ENCODE measurements at places on chromosomes 6 and 20.

DNA sequence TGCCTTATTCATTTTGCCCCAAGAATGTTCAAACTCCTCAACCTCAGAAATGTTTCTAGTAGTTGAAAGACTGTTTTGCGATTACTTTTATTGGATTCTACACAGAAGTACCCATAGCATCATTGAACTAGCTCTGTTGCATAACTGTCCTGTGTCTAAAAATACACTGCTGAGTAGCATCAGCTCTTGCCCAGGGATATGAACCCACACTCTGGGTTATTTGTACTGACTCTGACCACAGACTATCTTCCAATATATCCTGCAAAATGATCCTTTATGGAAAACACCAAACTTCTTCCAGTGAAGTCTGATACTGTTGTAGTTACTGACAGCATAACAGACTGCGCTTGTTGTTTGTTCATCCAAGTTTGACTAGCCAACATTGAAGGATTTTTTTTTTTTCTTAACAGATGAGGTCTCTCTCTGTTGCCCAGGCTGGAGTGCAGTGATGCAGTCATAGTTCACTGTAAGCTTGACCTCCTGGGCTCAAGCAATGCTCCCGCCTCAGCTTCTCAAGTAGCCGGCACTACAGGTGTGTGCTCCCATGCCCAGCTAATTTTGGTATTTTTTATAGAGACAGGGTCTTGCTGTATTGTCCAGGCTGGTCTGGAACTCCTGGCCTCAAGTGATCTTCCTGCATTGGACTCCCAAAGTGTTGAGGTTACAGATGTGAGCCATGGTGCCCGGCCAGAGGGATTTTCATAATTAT is 49.9 kb downstream of the TULP4 start:
- no peak for DNase-seq

- no peak for DNase-seq
These were observed 375.0 kb downstream of the CDC5L start for GRCh38 chr6:44762496-44762895.

DNA sequence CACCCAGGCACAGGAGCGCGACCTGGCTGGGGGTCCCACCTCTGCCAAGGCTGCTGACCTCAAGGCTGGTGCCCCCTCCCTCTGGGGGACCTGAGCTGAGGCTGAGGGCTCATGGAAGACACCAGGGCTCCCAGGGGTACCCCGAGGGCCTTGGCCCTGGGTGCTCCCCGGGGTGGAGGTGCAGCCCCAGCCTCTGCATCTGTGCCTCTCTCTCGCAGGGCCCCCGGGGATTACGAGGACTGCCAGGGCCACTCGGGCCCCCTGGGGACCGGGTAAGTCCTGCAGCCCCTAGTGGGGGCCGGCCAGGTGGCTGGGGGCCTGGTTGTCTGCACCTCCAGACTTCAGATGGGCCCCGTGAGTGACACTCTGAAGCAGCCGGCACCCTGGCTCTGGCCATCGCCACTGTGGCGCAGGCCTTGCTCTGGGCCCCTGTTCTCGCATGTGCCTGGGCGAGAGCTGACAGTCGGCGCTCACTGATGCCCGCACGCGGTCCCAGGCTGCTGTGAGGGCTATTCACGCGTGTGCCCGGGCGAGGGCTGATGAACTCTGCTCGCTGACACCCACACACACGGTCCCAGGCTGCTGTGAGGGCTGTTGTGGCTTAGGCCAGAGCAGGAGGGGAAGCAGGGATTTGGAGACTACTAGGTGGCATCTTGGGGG is 9.3 kb downstream of the COL9A3 start:
- DNase-seq, result no peak

DNA sequence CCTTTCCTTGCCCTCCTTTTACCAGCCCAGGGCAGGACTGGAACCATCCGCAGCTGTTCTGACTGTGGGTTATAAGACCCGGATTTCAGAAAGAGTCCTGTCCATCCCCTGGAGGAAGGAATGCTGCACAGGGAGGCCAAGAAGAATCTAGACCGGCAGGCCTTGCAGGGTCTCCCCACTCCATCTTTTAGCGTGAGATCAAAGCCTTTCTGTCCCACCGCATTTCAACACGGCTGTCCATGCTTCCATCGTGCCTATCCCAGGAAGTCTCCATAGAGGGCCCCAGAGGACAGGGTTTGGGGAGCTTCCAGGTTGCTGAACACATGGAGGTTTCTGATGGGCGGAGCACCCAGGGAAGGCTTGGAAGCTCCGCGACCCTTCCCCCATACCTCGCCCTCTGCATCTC is 79.3 kb upstream of the AGPAT4 start:
- DNase-seq, result no peak

GRCh38 chr6:42507901-42508300 is 55.9 kb upstream of the UBR2 start:
- no peak for DNase-seq

GRCh38 chr20:14385176-14385740 is 47.8 kb upstream of the FLRT3 start:
- no peak for DNase-seq

- DNase-seq, result no peak
These were observed 53.6 kb upstream of the TRERF1 start for GRCh38 chr6:42505385-42505718.

- DNase-seq, result no peak
These were observed 41.4 kb downstream of the INSM1 start for GRCh38 chr20:20409331-20409730.

DNA sequence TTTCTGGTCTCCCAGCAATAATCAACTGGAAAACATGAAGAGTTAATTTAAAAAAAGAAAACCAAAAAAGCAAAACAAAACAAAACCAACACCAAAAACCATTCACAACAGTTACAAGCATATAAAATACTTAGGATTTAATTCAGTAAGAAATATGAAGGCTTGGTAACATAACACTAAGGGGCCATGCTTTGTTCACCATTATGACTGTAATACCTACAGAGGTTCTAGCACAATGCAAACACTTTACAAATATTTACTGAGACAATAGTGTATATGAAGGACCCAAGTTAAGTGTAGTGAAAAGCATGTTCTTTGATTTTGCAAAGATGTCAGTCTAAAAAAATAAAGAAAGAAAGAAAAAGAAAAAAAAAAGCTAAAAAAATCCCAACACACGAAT is 109.8 kb upstream of the EMILIN3 start:
- DNase-seq, result no peak

- peak; percentile 0 for DNase-seq
These were observed 41.3 kb downstream of the GABRR2 start for GRCh38 chr6:89273816-89274215.

DNA sequence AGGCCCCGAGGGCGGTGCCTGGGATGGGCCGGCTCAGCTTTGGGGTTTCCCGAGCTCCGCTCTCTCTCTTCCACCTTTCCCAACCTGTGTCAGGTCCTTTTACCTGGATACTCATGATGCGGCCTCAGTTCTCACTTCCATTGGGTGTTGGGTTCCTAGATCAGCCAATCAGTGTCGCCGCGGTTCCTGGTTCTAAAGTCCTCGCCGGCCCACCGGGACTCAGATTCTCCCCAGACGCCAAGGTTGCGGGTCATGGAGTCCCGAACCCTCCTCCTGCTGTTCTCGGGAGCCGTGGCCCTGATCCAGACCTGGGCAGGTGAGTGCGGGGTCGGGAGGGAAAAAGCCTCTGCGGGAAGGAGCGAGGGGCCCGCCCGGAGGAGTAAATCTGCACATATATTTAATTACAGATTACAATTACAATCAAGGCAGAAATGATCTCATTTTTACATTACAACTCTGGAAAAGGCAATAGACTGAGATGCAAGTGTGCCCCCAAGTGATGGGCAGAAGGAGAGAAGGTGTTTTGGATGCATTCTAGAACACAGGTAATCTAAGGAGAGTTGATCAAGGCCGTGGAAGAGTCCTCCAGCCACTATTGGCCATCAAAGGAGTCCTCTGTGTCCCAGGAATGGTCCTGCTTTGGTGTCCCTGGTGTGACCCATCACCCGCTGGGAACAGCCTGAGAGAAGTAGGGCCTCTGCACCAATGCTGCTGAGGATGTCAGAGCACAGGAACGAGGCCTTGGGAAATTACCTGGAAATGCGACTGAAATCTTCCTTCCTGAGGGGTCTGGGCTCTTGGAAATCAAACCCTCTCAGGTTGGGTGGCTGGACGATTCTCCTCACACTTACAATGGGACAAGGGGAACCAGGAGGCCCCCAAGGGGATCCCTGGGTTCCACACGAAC is 34.7 kb upstream of the MICB start:
- DNase-seq, result peak; percentile 96

- no peak for DNase-seq
These were observed 39.7 kb downstream of the SUN5 start for GRCh38 chr20:32964575-32964974.

DNA sequence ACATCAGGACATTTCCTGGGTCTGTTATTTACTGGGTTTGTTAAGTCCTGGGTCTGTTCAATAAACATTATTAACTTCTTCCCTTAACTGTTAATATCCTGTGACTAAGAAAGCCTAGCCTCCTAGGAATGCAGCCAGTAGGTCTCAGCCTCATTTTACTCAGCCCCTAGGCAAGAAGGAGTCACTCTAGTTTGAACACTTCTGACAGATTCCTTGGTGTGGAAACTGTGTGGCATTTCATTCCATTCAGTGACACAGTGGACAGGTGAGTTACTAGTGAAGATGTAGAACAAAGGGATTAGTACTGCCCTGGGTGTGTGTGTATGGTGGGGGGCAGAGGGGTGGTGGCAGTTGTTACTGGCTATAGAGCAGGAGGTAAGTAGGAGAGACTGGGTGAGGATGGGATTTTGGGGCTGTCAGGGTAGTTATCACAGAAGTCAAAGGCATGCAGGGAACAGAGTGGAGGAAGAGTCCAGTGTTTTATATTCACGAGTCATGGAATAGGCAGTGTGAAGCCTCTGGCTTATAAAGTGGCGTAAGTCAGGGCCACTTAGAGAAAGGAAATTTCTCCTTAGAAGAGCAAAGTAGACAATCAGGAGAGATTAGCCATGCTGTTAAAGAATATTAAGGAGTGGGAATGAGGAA is 28.4 kb downstream of the RNF182 start:
- no peak for DNase-seq

DNA sequence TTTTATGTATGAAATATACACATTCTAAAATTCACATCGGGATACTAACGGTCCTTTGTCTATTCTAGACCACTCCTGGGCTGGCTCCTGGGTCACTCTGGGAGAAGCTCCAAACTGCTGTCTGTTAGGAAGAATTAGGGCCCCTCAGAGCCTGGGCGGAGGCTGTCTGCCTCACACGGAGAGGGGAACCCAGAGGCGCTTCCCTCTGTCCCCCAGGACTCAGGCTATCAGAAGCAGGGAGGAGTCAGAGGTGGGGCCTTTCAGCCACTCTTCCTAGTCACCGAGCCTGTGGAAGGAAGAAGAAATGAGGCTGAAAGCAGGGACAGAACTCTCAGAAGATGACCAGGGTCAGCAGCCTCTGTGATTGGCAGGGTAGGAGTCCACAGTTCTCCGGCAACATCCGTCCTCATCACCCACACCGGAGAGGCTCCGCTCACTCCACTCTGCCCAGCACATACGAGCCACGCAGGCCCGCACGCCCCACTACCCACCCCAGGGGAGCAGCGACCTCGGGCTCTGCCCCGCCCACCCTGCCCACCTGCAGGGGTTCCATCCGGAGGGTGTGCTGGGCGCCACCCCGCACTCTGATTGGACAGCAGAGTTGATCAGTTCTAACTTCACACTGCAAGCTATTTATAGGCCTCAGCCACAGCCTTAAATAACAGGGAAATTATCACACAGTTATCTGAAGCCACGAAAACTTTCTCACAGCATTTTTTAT is 182.1 kb upstream of the AFDN start:
- DNase-seq, result no peak

DNA sequence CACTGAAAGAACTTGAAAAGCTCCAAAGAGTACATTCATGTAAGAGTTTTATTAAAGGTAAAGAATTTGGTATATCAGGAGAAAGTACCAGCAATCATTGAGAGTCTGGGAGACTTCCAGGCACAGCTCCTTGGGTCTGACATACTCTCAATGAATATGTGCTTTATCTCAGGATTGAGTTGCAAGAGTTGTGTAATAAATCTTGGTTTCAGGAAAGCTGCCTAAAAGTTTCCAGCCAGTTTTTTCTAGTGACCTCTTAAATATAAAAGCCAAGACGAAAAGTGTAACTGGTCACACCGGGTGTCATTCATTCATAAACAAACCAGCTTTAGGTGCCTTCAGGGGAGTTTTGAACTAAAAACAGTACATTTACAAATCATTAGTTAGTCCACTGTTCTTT is 21.6 kb upstream of the GJA1 start:
- no peak for DNase-seq

- DNase-seq, result no peak
These were observed 9.6 kb upstream of the IL17A start for GRCh38 chr6:52176550-52176949.

DNA sequence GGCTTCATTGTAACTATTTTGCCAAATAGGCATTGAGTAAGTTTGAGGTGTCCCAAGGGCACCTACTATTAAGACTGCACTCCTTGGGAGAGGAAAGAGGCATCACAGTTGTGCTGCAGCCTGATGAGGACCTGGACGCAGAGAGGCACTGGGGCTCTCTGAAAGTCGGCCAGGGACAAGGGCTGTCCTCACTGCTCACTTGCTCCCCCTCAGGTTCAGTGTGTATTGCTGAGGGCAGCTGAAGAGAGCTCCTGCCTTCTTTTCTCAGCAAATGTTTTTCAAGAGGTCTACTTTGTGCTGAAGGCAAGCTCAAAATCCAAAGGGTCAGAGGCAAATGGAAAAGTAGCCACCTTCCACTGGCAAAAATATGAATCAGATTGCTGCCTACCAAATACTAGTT is 331.8 kb downstream of the RIMS1 start:
- DNase-seq, result no peak

- no peak for DNase-seq
These were observed 25.7 kb upstream of the MRAP2 start for GRCh38 chr6:84007871-84008270.

Data from activated CD8-positive, alpha-beta memory T cell treated with anti-CD3 and anti-CD28 coated beads for 24 hours (primary cell).